Left ventricle myocardium inferior (tissue), 1 donor: ENCODE measurements at places on chromosomes 1 and 21.

DNA sequence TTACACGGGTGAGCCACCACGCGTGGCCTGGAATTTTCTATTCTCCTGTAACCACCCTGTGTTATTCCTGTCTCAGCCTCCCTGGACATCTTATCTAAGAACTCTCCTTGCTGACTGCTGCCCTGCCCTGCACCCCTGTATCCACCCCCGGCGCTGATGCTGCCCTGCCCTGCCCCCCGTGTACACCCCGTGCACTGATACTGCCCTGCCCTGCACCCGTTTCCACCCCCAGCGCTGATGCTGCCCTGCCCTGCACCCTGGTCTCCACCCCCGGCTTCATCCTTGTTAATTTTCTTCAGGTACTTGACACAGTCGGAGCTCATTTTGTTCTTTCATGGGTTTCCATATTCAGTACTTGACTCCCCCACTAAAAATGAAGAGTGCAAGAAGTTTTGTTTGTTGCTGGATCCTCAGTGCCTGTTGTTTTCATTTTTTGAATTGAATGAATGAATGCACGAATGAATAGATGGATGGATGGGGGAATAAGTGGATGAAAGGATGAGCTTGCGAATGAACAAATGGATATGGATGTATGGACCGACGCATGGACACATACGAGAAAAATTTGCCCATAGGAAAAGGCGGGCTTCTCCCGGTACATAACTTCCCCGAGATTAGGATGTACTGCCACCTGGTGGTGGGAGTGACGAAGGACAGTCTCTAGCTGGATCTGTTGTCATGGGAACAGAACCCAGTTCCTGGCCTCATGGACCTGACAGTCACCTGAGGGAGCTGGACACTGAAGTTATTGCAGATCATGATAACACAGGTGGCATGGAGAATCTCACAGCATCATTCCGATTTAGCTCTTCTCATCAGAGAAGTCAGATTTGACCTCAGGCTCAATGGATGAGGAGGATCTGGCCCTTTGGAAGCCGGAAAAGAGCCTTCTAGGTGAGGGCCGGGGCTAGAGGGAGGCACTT lies 14.9 kb downstream of the AADACL4 start:
- peak; percentile 67 for DNase-seq

DNA sequence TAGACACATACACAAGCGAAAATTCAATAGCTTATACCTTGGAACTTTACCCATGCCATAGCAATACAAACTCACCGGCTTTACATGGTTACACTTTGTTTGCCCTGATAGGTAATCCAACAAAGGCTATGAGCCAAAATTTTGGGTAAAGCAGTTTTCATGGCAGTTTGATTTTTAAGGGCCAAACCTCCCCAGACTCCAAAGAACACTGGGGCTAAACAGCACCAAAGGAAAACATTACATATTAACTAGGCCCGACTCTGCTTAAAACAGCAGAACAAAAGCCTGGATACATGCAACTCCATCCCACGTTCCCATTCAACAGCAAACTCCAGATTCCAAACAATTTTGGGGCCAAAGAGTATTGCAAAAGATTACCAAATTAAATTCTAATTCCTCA lies 4.4 kb upstream of the TMEM125 start:
- no peak for DNase-seq

- DNase-seq = peak; percentile 31
These were observed 8.4 kb downstream of the MX2 start for GRCh38 chr21:41369920-41370839.

GRCh38 chr1:3234956-3235355 lies 166.0 kb downstream of the PRDM16 start:
- no peak for DNase-seq

DNA sequence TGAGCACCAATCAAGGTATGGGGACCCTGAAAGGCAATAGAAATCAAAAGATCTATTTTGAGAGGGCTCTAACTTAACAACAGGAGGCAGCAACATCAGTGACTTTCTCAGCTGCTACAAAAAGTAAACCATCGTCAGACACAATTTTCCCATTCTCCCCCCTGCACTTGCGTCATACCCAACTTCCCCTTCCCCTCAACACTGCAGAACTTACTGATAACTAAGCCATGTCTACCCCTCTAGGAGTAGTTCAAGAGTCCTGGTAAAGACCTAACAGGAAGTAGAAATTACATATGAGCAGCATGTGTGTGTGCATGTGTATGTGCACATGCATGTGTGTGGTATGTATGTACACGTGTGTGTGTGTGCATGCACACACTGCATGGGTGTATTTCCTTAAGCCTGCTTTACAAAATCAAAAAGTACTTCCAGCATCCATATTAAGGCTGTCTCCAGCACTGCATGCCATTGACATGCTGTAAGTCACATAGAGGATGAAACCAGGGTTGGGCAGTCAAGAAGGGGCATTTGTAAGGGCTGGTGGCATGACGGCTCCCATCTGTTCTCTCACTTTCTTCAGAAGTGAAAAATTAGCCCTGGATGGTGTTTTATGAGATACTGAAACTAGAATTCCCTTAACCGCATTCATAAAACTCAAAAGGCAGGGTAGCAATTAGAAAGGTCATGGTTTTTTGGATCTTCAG lies 460.1 kb upstream of the RUNX1 start:
- no peak for DNase-seq

DNA sequence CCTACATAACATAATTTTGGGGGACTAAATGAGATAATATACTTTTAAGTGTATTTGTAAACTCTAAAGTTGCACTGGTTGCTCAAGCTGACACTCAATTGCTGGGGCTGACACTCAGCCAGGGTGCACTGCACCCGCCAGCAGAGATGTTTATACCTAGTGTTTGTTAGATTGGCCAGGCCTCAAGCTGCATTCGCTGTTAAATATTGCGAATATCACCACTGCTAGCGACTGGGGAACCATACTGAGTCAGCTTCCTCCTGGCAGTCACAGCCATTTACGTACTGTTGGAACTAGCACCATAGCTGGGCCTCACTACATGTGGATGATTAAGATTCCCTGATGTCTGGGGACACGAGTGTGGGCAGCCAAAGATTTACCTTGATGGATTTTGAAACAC lies 12.7 kb upstream of the RWDD3 start:
- DNase-seq = no peak

- DNase-seq = no peak
These were observed 554.6 kb downstream of the SMYD3 start for GRCh38 chr1:245952383-245953026.

GRCh38 chr1:94875794-94876193 lies 51.1 kb downstream of the CNN3 start:
- no peak for DNase-seq

DNA sequence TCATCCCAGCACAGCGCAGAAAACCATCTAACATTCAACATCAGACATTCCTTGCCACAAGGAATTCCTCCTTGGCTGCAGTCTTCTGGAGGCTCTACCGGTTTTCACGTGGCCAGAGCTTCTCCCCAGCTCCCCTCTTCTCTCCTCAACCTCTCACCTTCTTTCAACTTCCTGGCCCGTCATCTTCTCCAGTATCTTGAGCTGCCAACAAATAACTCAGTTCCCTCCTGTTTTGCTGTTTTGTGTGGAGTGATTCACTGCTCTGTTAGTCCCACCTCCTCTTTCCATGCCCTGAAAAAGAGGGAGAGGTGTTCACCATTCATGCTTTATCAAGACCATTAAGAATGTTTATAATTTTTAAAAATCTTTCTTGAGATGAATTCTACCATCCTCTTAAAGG lies 32.6 kb downstream of the PIGM start:
- no peak for DNase-seq

DNA sequence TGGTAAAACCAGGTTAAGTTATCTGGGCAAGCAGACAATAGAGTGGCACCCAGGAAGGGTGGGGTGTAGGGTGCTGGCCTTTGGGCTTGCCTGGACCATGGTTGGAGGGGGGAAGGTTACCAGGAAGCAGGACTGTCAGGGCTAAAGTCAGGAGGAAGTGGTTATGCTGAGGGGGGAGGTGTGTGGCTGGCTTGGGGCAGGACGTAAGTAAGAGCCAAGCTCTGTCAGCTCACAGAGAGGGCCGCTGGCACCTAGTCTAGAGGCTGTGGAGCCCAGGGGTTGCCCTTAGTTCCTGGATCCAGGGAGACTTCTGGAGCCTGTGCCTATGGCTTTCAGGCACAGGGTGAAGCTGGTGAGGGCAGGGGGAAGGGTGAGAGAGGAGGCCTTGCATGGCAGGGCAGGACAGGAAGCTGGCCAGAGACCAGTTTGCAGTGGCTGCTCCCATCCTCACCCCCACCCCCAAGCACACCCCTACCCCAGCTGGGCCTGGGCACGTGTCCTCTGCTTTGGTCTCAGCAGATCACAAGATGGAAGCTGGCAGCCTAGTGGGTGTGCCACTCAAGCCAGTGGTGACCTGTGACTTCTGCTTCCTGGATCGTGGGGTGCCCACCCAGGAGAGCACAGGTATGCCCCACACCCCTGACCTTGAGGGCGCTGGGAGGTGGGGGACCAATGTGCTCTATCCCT lies 20.5 kb upstream of the SMYD3 start:
- DNase-seq = no peak

- DNase-seq = peak; percentile 69
These were observed 74.1 kb downstream of the CD46 start for GRCh38 chr1:207825719-207826556.

DNA sequence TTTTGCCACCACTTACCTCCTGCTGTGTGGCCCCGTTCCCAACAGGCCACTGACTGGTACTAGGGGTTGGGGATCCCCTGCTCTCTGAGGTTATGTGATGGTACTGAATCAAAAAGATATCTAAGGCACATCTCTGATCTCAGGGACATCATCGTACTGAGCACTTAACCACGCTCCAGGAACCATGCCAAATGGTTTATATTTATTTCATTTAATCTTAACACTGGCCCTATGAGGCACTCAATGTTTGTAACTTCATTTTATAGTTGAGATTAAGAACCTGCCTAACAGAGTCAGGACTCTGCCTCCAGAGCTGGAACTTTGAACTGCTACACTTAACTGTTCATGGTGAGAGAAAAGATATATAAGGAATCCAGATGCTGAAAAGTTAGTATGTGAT lies 98.0 kb upstream of the HP1BP3 start:
- DNase-seq = no peak

- no peak for DNase-seq
These were observed 9.6 kb downstream of the TARBP1 start for GRCh38 chr1:234469376-234469775.

DNA sequence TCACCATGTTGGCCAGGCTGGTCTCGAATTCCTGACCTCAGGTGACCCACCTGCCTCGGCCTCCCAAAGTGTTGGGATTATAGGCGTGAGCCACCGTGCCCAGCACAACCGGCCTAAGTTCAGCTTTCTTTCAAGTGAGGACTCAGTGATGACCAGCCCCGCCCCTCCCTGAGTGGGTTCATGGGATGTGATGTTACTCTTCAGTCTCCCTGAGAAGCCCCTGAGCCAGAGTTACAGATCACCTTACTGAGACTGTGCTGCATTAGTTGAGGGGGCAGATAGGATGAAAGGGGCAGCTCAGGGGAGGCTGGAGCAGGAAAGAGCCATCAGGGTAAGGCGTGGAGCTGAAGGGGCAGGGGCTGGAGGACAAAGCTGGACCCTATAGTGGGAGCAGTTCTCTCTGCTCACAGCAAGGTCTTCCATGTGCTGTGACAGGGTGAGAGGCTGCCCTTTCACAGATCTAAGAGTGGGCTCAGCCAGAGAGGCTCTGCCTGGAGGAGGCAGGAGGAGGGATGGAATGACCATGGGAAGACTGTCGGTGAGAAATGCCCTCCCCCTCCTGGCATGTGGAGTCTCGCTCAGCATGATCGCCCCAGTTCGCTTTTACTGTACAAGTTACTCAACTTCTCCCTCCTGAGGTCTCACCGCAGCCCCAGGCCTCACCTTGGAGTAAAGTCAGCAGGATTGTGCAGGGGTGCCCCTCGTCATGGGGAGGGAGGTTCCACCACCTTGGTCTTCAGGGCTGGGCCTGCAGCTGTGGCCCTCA lies 13.4 kb downstream of the SH2D2A start:
- no peak for DNase-seq

DNA sequence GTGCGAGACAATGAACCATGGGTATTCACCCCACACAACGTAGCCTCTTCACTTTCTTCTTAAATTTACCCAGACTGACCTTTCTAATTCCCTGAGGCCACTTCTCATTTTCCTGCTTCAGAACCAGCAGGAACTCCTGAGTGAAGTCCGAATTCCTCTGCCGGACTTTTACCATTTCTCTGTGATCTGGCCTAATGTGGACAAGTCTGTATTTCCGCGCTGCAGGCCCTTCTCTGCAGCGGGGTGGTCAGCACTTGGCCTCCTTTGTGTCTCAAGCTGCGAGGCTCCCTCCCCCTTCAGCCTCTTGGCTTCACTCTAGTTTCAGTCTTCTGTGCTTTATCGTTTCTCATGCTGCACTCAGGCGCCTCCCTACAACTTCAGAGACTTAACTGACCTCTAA lies 9.4 kb upstream of the CTBS start:
- no peak for DNase-seq

- no peak for DNase-seq
These were observed 40.0 kb downstream of the LTN1 start for GRCh38 chr21:28952686-28953085.

GRCh38 chr1:109243221-109243620 lies 6.1 kb upstream of the CELSR2 start:
- no peak for DNase-seq

DNA sequence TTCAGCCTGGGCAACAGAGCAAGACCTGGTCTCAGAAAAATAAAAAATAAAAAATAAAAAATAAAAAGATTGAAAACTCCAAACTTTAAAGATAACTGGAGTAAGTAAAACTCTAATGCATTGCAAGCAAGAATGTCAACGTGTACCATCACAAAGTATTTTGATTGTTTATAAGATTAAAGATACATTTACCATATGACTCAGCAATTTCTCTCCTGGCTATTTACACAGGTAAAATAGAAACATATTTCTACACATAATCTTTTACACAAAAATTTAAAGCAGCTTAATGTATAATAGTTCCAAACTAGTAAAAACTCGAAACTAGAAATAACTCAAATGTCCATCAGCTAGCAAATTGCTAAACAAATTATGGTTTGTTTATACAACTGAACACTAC lies 456.1 kb upstream of the RGS18 start:
- no peak for DNase-seq

- DNase-seq = no peak
These were observed 394.3 kb upstream of the ADGRL2 start for GRCh38 chr1:81406292-81406999.

GRCh38 chr1:39737546-39738169 lies 1.0 kb upstream of the PPIE start:
- DNase-seq = no peak

DNA sequence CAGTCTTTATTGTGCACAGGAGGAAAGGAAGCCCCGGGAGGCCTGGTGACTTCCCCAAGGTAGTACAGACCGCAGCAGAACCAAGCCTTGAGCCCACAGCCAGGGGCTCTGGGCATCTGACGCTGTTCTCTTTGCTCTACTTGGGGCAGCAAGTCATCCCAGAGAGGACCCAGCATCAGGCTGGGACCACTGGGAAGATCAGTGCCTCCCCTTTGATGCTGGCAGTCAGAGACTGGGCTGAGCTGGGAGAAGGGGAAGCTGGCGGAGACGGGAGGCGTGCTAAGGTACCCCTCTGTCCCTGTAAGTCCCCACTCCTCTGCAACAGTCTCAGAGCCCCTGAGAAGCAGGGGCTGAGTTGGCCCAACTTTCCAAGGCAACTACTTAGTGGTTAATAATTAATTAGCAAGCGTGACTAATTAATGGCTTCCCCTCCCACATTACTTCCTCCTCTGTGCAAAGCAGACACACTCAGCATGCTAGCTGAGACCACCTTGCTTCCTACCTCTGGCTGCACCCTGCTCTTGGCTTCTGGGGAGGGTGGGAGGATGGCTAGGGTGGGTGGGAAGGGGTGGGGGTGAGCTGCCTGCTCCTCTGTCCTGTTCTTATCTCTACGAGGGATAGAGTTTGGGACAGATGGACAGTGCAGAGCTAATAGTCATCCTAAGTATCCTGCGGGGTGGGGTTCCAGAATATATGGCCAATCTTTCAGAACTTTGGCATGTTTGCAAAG lies 1.3 kb downstream of the INAVA start:
- no peak for DNase-seq
